SIG-M5 (cell line): ENCODE measurements at places on chromosomes 2 and 18.

GRCh38 chr18:33495278-33495677, 54.8 kb upstream of the CCDC178 start:
- DNase-seq, result no peak

- DNase-seq, result no peak
Measured at GRCh38 chr18:52341608-52342381, 1.8 kb downstream of the DCC start.

GRCh38 chr2:166304656-166305055, 71.1 kb downstream of the SCN9A start:
- DNase-seq, result no peak

- no peak for DNase-seq
Measured at GRCh38 chr2:166042768-166043390, 84.9 kb downstream of the SCN1A start.

DNA sequence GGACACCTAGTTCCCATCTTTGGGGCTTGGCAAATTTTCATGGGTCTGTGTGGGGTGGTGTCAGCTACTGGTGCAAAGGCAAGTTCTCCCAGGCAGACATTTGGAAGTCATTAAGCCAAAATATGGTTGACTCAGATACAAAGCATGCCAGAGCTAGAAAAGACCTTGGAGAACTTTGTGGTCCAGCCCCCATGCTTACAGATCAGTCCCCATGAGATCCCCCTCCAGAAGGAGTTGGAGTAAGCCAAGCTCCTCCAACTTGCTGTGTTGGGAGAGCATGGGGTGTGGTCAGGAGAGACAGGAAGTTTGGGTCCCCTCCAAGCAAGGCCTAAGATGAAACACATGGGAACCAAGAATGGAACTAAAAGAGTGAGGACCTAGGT, 224.5 kb downstream of the CYP26B1 start:
- DNase-seq, result no peak

GRCh38 chr2:60365556-60365955, 187.9 kb downstream of the BCL11A start:
- no peak for DNase-seq

- DNase-seq, result no peak
Measured at GRCh38 chr2:69693059-69693774, 48.7 kb upstream of the ANXA4 start.

GRCh38 chr2:152569186-152569585, 148.1 kb downstream of the PRPF40A start:
- DNase-seq, result no peak

- DNase-seq, result no peak
Measured at GRCh38 chr2:109433926-109434325, 179.8 kb downstream of the SEPTIN10 start.

GRCh38 chr2:152051436-152051835, 47.4 kb downstream of the CACNB4 start:
- DNase-seq, result no peak

DNA sequence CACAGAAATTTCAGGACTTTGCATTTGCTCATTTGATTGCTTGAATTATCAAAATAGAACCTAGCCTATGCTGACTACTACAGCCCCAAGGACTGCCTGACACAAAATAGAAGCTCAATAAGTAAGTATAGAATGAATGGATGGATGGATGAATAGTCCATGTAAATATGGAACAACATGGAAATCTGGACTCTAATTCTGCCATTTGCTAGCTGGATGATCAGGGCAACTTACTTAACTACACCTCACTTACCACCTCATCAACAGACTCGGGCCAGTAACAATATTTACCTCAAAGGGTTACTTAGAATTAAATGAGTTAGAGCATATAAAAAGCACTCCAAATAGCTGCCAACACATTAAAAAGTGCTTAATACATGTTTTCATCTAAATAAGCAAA, 50.6 kb downstream of the NBAS start:
- DNase-seq, result no peak

GRCh38 chr2:133346654-133347053, 221.6 kb downstream of the NCKAP5 start:
- no peak for DNase-seq

GRCh38 chr2:69950241-69950640, 11.2 kb downstream of the ASPRV1 start:
- DNase-seq, result no peak

DNA sequence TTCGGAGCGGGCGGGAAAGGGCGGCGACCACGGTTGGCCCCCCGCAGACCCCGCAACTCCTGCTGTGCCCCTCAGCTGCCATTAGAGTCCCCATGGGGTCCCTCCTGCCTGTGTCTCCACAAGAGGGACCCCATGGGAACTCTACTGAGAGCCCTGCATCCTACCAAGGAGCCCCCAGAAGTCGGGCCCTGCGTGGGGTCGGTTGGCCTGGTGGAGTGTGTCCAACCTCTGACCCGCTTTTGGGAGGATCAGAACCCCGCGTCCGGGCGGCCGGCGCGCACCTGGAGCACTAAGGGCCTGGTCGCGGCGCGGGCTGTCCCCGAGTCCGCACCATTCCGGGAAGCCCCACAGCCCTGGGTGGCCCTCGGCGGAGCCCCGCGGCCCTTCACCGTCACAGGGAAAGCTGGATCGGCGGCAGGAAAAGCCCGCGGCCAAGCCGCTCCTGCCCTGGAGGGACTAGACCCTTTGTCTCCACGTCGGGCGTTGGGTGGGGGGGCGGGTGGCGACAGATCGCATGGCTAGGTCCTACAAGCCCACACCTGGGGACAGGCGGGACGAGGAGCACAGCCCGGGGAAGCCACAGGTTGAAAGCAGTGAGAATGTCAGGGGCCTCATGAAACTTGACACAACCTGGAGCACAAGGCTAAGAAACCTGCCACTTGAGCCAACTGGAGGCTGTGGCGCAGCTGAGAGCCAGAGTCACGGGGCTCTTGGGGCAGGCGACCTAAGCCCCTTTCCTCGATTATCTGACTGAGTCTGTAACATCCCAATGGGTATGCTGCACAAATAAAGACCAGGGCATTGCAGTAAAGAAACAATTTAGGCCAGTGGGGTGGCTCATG, 11.2 kb upstream of the CXXC1 start:
- no peak for DNase-seq

DNA sequence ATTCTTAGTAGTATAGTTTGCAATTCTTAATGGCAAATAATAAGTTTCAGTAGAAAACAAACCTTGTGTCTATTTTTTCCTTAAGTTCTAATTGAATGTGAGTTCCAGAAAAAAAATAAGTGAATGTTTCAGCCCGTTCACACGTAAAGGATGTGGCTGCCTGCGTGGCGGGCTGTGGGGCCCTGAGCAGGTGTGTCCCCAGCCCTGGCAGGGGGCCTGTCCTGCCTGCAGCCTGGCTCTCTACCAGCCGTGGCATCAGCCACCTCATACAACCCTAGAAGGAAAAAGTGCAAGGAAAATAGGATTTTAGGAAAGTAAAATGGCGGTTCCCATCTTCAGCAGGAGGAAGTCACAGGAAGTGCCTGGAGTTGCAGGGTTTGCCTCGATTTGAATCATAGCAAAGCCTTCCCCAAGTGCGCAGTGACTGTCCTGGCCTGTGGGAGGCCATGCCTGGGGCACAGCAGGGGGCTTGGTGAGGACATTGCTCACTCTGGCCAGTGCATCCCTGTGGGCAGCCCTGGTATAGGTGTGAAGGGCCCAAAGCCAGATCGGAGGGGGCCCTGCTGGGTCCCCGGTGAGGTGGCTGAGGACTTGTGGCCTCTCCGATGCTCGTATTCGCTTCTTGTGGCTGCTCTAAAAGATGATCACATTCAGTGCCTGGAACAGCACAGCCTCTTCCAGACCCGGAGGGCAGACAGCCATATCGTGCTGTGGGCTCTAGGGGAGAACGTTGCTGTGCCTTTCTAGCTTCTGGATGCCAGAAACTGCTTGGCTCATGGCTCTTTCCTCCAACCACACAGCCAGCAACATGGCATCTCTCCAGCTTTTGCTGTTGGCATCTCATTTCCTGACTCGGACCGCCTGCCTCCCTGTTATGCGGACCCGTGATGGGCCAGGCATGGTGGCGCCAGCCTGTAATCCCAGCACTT, 12.6 kb downstream of the DTYMK start:
- DNase-seq, result no peak

DNA sequence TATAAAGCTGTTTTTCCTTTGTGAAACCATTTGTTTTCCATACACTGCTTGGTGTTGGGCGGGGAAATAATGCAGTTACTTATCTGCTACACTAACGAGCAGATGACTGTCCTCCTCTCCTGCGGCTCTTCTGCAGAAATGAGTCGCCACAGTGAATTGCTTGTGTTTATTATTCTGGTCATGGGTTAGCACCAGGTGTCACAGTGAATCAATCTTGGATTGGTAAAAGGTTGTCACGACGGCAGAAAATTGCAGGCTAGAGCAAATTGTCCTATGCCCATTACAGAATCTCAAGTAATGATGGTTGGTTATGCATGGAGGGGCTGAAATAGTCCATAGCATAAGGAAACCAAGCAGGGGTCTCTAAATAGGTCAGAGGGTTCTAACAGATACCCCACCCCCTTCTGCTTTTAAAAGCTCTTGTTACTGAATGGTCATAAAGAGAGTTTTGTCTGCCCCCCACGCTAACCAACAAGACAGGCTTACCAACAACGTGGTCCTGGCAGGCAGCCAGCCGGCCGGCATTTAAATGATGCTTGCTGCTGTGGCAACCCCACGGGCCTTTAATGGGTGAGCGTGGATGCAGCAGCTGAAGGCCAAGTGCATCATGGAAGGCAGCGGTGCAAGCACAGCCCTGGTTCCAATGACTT, 29.5 kb downstream of the RAB31 start:
- DNase-seq, result no peak

DNA sequence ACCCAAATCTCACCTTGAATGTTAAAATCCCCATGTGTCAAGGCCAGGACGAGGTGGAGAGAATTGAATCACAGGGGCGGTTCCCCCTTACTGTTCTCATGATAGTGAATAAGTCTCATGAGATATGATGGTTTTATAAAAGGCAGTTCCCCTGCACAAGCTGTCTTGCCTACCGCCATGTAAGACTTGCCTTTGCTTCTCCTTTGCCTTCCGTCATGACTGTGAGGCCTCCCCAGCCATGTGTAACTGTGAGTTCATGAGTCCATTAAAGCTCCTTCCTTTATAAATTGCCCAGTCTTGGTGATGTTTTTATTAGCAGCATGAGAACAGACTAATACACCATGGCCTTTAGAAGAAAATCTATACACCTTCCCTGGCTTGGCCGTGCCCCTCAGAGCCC, 7.4 kb upstream of the MBP start:
- no peak for DNase-seq

DNA sequence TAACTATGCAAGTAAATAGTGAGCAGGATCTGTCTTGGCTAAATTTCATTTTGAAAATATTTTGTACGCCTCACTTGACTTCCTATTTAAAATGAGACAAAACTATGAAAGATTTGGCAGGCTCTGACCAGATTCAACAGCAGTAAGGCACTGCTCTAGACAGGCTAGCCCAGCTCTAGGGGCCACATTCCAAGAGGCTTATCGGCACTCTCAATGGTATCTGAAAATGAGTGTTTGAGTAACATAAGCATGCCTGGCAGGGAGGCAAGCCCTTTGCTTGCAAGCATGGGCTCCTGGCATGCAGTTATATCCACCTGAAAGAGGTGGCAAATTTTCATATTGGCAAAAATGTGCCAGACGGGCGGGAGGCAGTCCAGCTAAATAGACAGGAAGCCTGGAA, 10.5 kb downstream of the CAPN13 start:
- DNase-seq, result no peak

DNA sequence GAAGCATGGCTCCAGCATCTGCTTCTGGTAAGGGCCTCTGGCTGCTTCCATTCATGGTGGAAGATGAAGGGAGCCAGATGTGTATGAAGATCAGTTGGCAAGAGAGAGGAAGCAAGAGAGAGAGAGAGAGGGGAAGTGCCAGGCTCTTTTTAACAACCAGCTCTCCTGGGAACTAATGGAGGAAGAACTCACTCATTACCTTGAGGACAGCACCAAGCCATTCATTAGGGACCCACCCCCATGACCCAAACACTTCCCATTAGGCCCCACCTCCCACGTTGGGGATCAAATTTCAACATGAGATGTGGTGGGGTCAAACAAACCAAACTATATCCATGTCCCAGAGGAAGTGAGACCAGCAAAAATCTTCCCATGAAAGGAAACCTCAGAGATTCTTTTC, 124.8 kb upstream of the SIX2 start:
- DNase-seq, result no peak

- DNase-seq, result no peak
Measured at GRCh38 chr2:189177251-189177840, 2.2 kb downstream of the COL5A2 start.

GRCh38 chr2:3141696-3142095, 235.9 kb downstream of the EIPR1 start:
- no peak for DNase-seq

DNA sequence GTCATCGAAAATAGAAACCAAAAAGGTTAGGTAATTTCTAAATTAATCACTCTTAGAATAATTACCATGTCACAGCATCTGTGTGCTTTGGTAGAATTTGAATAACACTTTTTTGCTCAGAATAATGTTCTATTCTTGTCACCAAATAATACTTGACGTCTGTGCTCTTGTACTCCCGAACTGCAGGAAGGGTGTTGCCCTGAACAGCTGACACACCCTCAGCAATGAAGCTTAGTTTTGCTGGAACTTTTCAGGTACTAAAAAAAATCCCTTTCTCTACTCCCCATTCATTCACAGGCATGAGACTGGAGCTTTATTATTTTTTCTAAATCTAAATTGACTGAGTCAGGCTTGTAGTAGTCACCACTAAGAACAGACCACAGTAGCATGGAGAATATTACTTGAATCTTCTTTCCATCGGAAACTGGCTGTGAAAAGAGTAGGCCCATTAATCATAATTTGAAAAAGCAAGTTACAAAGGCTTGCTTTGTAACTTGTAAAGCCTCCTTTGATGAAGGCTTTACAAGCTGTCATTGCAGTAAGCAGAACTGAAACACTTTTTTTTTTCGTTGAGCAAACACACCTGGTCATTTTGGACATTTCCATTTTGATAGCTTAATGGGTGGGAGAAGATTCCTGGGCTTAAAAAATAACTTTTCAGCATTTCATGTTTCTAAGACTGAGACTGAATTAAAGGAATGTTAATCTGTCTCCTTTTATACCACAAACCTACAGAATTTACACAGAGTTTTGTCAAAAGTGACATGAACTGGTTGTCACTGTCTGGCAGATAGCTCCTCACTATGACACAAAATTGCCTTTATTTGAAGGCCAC, 70.3 kb upstream of the PELI1 start:
- no peak for DNase-seq

GRCh38 chr2:11805920-11806319, 59.5 kb downstream of the LPIN1 start:
- DNase-seq, result no peak

DNA sequence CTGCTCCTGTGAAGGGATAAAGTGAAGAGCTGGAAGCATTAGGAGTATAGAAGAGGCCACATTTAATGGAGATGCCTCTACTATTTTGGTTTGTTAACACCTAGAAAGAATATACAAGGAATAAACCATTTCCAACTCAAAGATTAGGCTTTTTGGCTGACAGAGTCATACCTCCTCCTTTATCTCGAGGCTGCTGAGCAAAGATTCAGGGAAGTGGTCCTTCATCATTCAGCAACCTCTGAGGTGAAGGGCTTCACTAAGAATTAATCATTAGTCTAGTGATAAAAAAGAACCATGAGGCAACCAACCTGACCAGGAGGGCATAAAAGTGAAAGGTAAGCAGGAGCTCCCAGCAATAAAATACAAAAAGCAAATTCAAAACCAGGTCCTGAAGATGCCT, 25.8 kb downstream of the AAK1 start:
- DNase-seq, result no peak
